A549 (cell line): ENCODE measurements at places on chromosomes 13 and 19.

GRCh38 chr13:111629457-111629856 lies 309.0 kb downstream of the TEX29 start:
- no peak for DNase-seq

DNA sequence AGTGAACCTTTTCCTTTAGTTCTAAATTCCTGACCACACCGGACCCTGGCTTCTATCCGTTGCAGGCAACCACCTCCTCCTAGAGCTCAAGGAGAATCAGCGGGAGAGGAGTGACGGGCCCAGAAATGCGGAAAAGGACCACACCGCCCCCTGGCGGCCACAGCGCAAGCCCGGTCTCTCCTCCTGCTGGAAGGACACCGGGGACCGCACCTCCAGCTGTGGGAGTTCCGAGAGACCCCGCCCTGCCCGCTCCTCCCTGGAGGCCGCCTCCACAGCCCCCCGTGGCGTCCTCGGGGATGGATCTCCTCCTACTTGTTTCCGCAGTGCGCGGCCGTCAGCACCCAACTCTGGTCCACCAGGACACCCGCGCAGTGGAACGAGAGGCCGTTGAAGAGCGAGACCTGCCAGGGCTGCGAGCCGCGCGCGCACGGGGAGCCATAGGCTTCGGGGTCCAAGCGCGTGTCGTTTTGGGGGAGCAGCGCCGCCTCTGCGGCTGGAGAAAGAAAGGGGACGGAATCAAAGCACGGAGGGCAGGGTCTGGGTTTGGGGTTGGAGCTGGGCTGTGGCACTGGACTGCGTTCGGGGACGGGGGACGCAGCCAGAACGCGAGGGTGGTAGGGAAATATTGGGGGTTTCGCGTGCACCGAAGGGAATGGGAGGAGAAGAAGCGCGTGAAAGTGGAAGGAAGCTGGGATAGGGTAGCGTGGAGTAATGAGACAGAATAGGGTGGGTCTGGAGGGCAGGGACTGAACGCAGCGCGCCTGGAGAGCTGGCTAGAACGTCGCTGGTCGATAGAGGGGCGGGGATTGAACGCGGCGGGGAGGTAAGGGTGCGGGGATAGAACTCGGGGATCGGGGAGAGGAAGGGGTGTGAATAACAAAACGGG lies 2.5 kb downstream of the KLK10 start:
- peak; percentile 98 for DNase-seq

DNA sequence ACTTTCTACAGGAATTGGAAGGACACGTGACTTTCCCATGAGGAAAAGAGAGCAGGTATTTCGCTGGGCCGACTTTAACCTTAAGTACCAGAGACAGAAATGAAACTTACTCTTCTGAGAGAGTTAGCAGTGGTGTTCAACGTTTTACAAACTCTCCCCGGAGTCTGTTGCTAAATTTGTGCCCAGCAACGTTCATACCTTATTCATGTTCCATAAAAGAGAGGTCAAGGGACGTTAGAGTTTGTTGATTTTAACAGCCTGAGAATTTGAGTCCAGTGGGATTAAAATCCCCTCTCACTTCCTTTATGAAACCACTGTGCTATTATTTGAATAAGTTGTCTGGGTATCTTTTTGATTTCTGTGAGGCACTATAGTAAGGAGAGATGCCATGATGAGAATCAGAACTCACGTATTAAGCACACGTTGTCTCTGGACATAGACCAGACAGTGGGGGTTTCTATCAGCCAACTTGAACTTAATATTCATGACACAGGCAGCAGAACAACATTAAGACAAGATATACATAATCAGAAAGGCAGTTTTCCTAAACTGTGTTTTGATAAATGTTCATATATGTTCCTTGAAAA lies 33.4 kb downstream of the SPRY2 start:
- DNase-seq = no peak

DNA sequence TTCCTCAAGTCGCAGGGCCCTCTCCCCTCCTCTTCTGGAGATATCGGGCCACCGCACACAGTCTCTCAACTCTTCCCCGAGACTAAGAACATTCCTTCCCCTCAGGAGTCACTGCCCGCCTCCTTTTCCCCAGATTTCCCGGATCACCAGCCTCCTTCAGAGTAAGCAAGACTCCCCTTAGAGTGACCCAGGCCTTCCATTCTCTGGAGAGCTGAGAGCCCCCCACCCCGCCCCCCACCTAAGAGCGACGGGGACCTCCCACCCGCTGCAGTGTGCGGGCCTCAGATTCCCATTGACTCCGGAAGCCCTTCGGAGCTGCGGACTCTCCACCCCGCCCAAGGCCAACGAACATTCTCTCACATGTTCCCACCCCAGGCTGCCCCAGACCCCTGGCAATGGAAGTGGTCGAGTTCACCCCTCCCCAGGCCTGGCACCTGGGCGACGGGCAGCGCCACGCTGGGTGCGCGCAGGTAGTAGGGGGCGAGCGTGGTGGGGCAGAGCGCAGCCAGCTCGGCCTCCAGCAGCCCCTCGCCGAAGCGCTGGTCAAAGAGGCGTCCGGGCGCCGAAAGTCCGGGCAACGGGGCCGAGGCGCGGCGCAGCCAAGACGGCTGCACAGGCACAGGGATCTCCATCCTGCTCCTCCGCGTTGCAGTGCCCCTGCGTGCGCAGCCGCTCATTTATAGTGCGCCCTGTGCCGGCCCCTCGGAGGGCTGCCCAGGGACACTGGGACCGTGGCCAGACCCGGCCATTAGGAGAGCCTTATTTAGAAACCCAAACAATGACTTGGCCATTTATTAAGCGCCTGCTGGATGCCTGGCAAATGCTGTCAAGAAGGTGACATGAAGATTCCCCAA lies at the start of gene HSPB6:
HSPB6 (minus strand) TSS at position 653 of the 854 bp plus-strand sequence; CDS start at position 632, 21 bp downstream.
- no peak for DNase-seq

DNA sequence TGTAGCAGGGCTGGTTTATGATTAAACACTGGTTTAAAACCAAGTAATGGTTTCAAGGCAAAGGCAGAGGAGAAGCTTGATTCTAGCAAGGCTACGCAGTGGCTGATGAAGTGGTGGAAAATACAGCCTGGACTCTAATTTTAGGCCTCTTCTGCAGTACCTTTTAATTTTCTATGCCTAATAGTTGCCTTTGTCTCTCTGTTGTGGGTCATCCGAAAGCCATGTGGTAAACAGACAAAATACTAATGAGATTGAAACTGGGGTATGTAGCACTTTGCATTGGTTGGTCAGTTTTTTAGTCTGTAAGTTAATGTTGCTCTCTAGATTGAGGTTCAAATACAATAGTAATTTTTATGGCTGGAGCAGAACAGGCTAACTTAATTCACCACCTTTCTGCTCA lies 3.3 kb downstream of the LMO7 start:
- no peak for DNase-seq

- no peak for DNase-seq
Observed at GRCh38 chr19:13190781-13191540, 40.8 kb downstream of the IER2 start.

DNA sequence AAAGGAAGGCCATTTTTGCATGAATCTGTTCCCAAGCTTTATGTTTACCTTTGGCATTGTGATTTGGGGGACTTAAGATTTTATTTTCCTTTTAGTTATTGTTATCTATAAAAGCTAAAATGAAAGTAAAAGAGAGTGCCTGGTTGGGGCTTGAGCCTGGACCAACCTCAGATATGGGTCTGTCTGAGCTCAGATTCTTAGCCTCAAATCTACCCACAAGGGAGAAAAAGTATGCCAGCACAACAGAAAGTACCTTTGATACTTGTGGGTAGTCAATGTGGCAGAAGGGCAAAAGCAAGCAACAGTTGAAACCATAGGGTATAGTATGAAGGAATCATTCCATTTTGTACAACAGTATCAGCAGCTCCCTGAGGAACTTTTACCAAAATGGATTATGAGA lies 26.6 kb upstream of the KBTBD6 start:
- no peak for DNase-seq

DNA sequence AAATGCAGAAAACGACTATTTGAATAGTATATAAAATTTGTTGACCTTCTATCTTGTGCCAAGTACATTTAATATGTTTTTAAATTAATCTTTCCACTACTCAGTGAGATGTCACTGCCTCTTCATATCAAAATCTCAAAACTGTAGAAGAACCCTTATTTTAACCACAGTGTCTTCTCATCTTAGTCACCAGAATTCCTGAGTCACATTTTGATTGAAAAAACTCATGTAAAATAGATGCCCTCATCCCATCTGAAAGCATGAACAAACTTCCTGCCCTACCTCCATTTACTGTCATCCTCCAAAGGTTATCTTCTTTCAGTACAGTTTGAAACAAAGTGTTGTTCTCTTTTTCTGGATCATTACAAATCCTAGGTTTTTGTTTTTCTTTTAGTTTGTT lies 1215.4 kb downstream of the PCDH9 start:
- DNase-seq = no peak

GRCh38 chr19:5519076-5519475 lies 48.7 kb downstream of the TINCR start:
- DNase-seq = no peak

DNA sequence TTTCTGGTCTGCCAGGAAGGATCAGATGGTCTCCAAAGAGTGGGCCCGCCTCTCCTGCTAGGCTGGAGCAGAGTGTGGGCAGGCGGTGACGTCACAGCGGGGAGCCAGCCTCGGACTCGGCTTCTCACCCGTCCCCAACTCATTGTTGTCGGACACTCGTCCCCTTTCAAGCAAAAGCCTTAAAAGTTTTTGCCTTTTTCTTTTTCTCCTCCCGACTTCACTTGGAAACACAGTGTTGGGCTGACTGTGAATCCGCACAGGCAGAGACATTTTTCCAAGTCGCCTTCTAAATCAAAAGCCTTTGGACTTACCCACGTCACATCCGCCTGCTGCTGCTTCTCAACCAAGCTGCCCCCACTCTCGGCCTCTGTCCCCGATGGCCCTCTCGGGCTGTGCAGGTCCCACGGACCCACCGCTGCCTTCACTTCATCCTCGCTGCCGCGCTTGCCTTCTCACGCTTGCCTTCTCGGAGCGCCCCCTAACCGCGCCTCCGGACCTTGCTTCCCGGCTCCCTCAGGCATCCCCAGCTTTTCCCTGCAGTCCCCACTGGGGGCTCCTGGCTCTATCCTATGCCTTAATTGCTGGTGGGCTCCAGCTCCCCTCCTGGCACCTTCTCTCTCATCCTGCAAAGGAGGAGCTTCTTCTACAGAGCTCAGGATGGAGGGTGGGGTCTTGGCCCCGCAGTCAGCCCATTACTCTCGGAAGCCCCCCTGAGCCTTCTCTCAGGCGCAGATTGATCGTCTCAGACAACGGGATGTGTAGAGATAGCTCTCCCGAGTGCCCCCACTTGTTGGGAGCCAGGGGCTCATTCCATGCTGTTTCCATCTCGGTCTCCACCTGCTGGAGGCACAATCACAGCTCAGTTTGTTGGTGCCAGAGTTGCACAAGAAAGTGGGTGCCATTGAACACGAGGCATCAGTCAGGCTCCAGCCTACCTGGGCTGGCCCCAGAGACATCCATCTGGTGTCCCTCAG lies 3.9 kb upstream of the ZNF135 start:
- DNase-seq = no peak

- DNase-seq = no peak
Observed at GRCh38 chr13:84296401-84296800, 414.1 kb upstream of the SLITRK1 start.

DNA sequence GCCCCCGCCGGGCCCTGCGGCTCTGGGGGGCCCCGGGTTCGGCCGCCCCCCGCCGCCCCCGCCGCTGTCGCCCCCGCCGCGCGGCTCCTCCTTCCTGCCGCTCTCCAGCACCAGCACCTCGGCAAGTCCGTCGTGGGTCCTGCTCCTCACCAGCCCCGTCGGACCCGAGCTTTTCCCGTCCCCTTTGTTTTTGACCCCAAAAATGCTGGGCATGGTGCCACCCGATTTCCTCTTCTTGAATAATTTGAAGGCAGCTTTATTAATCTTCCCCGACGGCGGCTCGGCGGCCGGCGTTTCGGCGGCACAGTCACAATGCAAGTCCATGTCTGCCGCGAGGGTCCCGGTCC lies 945 bp downstream of the AMER2 start:
- DNase-seq = no peak

- DNase-seq = no peak
Observed at GRCh38 chr13:49540552-49540951, 44.8 kb downstream of the PHF11 start.

GRCh38 chr19:51820831-51821446 lies 26.0 kb downstream of the FPR3 start:
- DNase-seq = no peak

DNA sequence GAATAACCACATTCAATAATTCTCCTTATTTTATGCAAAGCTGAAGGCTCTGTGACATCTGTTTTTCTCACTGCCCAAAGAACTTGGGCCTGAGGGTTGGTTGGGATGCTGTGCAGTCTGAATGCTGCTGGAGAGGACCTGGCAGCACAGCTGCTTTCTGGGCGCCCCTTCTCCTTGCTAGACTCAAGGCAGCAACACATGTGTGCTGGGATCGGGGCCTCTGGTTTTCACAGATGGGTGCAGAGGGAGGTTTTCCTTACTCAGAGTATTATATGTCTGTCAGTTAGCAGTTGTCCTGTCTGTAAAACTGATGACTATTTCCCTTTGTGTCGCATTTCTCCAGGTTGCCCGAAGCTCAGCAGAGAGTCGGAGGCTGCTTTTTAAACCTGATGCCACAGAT lies 53.2 kb upstream of the TEX29 start:
- no peak for DNase-seq

DNA sequence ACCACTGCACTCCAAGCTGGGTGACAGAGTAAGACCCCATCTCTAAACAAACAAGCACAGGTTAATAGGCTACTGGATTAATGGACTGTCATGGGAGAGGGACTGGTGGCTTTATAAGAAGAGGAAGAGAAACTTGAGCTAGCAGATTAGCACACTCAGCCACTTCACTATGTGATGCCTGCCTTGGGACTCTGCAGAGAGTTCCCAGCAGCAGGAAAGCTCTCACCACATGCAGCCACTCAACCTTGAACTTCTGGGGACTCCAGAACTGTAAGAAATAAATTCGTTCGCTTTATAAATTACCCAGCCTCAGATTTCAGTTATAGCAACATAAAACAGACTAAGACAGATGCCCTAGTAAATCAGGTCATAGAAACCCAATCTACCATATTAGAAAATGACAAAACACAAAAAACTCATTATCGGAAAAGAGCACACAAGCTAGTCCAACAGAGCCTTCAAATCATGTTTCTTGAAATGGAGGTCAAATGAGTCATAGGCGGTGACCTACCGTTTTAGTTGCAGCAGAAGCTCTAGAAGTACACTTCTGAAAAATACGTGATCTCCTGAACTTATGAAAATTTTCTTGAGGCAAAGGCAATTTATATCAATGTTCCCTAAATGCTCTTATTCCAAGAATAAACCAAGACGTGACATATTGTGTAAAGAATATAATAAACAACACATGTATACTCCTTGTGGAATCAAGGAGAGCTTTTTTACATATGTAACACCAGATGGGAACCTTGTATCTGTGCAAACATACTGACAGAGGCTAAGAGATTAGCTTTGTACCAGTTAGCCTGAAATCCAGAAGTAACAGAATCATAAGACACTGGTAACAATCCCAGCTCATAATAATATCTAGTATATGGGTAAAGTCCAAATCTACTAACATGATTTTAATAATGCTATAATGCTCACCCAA lies 340.9 kb upstream of the SGCG start:
- DNase-seq = no peak

GRCh38 chr13:39585219-39585618 lies 17.8 kb downstream of the LHFPL6 start:
- DNase-seq = no peak
